ENCODE measurements at places on chromosomes 4 and X. TPM values are rescaled to one million over a fixed set of nuclear protein-coding genes. Genes with fewer than 3 reads are reported as not detected.
A peak's percentile ranks its signal among the peaks of the same experiment; 100 is the strongest.

DNA sequence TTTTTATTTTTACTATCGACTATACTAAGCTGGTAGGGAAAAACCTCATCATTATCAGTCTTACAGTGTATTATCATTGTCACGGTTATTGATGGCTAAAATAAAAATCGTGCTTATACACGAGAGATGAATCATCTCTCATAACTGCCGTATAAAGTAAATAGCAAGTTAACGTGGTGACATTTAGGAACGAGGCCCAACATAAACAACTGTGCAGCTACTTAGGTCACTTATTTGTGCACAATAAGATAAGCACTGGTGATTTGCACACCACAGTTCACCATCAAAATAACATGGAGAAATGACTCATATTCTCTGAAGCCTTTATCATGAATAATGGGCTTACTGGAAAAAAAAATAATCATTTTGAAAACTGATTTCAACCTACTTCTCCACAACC, 482.0 kb upstream of the TENM3 start:
- H3K27me3 ChIP-seq = no peaks in the 10 kb centered on the region
- no peak for DNase-seq
- no peaks in the 10 kb centered on the region for H3K36me3 ChIP-seq
- no peaks in the 10 kb centered on the region for H3K4me1 ChIP-seq
- no peak overlapping the region for H3K27ac ChIP-seq

GRCh38 chrX:63488546-63489373, 137.6 kb upstream of the SPIN4 start:
- no peaks in the 10 kb centered on the region for H3K36me3 ChIP-seq
- no peaks in the 10 kb centered on the region for H3K4me1 ChIP-seq
- H3K27me3 ChIP-seq = no peaks in the 10 kb centered on the region

GRCh38 chr4:2333356-2333841, 71.5 kb upstream of the MXD4 start:
- no peak overlapping the region for H3K27ac ChIP-seq
- no peaks in the 10 kb centered on the region for H3K36me3 ChIP-seq
- peak; percentile 12 for DNase-seq
- H3K4me1 ChIP-seq = no peaks in the 10 kb centered on the region

DNA sequence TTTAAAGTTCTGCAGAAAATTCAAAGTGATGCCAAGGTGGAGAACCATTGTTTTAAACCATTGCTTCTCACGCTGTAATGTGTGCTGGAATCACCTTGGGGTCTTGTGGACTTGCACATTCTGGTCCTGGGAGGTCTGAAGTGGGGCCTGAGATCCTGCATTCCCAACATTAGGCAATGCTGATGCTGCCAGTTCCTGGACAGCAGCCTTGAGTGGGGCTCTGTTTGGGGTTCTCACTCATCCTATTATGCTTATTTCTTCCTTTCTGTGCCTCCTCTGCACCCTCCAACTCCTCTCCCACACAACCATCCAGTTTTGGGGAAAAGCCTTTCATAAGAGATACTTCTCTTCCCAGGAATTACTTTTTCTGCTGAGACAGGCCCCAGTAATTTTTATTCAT, 44.2 kb upstream of the RASSF6 start:
- H3K27me3 ChIP-seq = no peaks in the 10 kb centered on the region
- H3K36me3 ChIP-seq = no peaks in the 10 kb centered on the region
- H3K4me1 ChIP-seq = no peaks in the 10 kb centered on the region

GRCh38 chrX:124217304-124218251, 114.9 kb upstream of the TEX13D start:
- H3K36me3 ChIP-seq = no peaks in the 10 kb centered on the region
- H3K27me3 ChIP-seq = no peaks in the 10 kb centered on the region
- no peaks in the 10 kb centered on the region for H3K4me1 ChIP-seq
- DNase-seq = no peak
- H3K4me3 ChIP-seq = no peak overlapping the region

- no peaks in the 10 kb centered on the region for H3K36me3 ChIP-seq
- H3K4me3 ChIP-seq = no peak overlapping the region
- peaks cover 13% of the 10 kb centered on the region for H3K27me3 ChIP-seq
- no peak overlapping the region for H3K27ac ChIP-seq
- DNase-seq = no peak
- no peaks in the 10 kb centered on the region for H3K4me1 ChIP-seq
Observed at GRCh38 chrX:136397001-136397400, 90.7 kb upstream of the BRS3 start.

GRCh38 chrX:72358313-72358712, 52.6 kb upstream of the CITED1 start:
- no peak overlapping the region for H3K27ac ChIP-seq
- no peak for DNase-seq
- peaks cover 57% of the 10 kb centered on the region for H3K27me3 ChIP-seq
- no peaks in the 10 kb centered on the region for H3K4me1 ChIP-seq

GRCh38 chr4:24730256-24731001, 64.9 kb upstream of the SOD3 start:
- H3K4me3 ChIP-seq = no peak overlapping the region
- H3K27ac ChIP-seq = no peak overlapping the region
- no peaks in the 10 kb centered on the region for H3K27me3 ChIP-seq
- H3K4me1 ChIP-seq = no peaks in the 10 kb centered on the region
- H3K36me3 ChIP-seq = no peaks in the 10 kb centered on the region

DNA sequence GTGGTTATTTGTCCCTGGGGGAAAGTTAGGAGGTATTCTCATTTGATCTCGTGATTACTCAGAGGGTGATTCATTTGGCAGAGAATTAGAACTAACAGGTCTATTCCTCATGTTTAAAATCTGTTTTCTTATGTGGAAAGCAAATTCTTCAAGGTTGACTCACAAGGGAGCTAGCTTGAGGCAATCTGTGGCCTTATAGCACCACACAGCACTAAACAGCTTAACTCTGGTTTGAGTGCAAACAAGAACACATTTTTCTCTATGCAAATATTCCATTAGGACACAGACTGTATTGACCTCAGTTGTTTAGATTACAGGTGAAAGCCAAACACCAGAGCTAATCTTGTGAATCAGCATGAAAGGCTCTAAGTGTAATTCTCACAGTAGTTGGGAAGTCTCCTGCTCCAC, 694.4 kb upstream of the POU3F4 start:
- no peaks in the 10 kb centered on the region for H3K36me3 ChIP-seq
- no peak overlapping the region for H3K4me3 ChIP-seq
- H3K27ac ChIP-seq = peak overlapping the region; percentile 52
- no peak for DNase-seq
- H3K4me1 ChIP-seq = no peaks in the 10 kb centered on the region
- no peaks in the 10 kb centered on the region for H3K27me3 ChIP-seq

DNA sequence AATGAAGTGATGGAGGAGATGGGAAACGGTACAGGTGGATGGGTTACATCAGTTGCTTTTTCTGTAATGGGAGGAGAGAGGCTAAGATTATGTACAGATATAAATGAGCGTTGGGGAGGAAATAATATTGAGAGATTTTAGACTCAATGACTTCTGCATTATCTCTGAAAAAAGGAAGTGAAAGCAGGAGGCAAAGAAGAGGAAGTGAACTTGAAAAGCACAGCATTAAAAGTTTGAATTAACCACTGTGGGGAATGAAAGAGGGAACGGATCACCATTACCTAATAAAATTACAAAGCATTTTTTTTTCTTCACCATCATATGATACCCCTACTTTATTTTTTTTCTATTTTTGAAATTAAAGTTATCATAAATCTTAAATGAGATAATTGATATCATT, 1025.5 kb downstream of the RPA4 start:
- no peaks in the 10 kb centered on the region for H3K4me1 ChIP-seq
- peaks cover 12% of the 10 kb centered on the region for H3K27me3 ChIP-seq
- H3K4me3 ChIP-seq = no peak overlapping the region
- H3K27ac ChIP-seq = no peak overlapping the region
- DNase-seq = no peak

GRCh38 chr4:54840430-54840829, 182.7 kb downstream of the KIT start:
- no peaks in the 10 kb centered on the region for H3K36me3 ChIP-seq
- H3K4me1 ChIP-seq = no peaks in the 10 kb centered on the region
- H3K4me3 ChIP-seq = no peak overlapping the region
- H3K27ac ChIP-seq = no peak overlapping the region
- no peaks in the 10 kb centered on the region for H3K27me3 ChIP-seq
- DNase-seq = no peak

- H3K4me1 ChIP-seq = no peaks in the 10 kb centered on the region
- H3K36me3 ChIP-seq = no peaks in the 10 kb centered on the region
- H3K4me3 ChIP-seq = no peak overlapping the region
- H3K27me3 ChIP-seq = no peaks in the 10 kb centered on the region
- peak overlapping the region; percentile 34 for H3K27ac ChIP-seq
Observed at GRCh38 chr4:185965426-185966384, 103.3 kb upstream of the TLR3 start.

- H3K27ac ChIP-seq = peak overlapping the region; percentile 100
- peaks cover 25% of the 10 kb centered on the region for H3K4me1 ChIP-seq
- H3K36me3 ChIP-seq = no peaks in the 10 kb centered on the region
Observed at GRCh38 chr4:102825261-102826091, 1.9 kb downstream of the UBE2D3 start.

DNA sequence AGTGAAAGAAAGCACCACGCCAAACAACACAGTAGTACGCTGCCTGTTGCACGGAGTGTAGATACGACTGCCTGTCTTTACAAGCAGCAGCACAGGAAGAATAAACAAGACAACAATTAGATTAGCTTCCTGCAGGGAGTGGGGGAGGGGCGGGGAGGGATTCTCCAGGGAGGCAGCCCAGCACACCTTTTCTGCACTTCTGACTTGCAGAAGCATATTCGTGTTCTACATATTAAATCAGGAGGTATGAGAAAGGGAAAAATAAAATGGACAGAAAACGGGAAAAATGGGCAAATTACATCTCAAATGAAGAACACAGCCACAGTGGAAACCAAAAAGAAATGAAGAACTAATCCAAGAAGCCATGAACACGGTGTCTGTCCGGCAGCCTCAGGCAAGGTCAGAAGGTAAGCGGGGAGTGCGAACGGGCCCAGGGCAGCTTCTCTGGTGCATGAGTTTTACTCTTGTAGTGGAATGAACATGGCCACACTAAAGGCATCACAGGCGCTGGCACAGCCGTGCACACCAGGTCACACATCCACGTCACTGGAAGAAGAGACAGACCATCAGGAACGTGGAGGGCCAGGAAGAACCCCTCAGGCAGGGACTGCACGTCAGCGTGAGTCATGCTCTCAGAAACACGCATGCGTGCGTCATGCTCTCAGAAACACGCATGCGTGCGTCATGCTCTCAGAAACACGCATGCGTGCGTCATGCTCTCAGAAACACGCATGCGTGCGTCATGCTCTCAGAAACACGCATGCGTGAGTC, 20.1 kb upstream of the ADRA2C start:
- DNase-seq = no peak
- H3K4me3 ChIP-seq = no peak overlapping the region
- H3K4me1 ChIP-seq = no peaks in the 10 kb centered on the region
- H3K36me3 ChIP-seq = no peaks in the 10 kb centered on the region

DNA sequence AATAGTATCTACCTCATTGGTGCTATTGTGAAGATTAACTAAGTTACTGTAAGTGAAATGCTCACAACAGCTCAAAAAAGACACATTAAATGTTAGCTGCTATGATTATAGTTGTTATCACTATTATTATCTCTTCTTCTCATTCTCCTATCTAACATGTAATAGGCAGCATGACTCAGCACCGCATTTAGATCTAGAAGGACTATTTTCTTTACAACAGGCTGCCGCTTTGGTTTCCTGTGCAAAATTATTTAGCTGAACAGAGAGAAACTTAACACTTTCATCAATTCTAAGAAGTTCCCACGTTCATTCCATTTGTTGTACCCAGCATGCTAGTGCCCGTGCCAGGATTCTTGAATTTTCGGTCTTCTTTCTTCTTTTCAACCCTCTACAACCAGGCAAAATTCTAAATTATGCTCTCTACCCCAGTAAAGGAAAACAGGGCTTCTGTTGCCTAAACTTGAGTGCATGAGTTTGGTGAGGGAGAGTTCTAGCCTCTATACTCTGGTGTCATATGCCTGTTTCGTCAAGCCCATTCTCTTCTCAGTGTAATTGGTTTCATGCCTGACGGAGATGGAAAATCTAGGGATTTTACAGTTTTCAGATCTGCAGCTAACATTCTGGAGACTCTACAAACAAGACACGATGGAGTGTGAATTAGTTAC, 378.9 kb downstream of the PPP1R2C start:
- H3K36me3 ChIP-seq = no peaks in the 10 kb centered on the region
- no peak overlapping the region for H3K27ac ChIP-seq
- no peaks in the 10 kb centered on the region for H3K27me3 ChIP-seq
- DNase-seq = no peak
- no peak overlapping the region for H3K4me3 ChIP-seq
- no peaks in the 10 kb centered on the region for H3K4me1 ChIP-seq

GRCh38 chr4:171849686-171850222, 36.5 kb downstream of the GALNTL6 start:
- no peak overlapping the region for H3K4me3 ChIP-seq
- no peaks in the 10 kb centered on the region for H3K4me1 ChIP-seq
- H3K27me3 ChIP-seq = no peaks in the 10 kb centered on the region
- H3K27ac ChIP-seq = no peak overlapping the region
- no peaks in the 10 kb centered on the region for H3K36me3 ChIP-seq
- DNase-seq = no peak

DNA sequence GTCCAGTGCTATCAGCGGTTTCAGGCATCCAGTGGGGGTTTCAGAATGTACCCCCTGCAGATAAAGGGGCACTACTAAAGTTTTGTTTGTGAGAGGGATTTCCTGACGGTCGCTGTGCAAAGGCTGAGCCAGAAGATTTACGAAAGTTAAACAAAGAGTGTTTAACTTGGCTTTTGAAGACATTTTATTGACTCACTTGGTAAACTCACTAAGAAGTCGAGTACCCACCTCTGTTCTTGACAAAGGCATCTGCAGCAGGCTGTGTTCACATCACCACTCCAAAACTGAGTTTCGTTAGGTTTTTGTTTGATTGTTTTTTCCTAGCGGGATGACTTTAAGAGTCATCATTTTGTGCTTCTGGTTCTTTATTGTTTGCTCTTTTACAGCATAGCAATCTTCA, 143.9 kb upstream of the TBL1X start:
- no peaks in the 10 kb centered on the region for H3K4me1 ChIP-seq
- no peaks in the 10 kb centered on the region for H3K36me3 ChIP-seq
- DNase-seq = no peak
- no peaks in the 10 kb centered on the region for H3K27me3 ChIP-seq
- H3K4me3 ChIP-seq = no peak overlapping the region

- H3K36me3 ChIP-seq = no peaks in the 10 kb centered on the region
- H3K27me3 ChIP-seq = no peaks in the 10 kb centered on the region
- H3K27ac ChIP-seq = no peak overlapping the region
- H3K4me1 ChIP-seq = no peaks in the 10 kb centered on the region
- H3K4me3 ChIP-seq = no peak overlapping the region
- DNase-seq = no peak
Observed at GRCh38 chr4:40066651-40067050, 10.0 kb downstream of the N4BP2 start.

- no peaks in the 10 kb centered on the region for H3K4me1 ChIP-seq
- DNase-seq = no peak
- no peak overlapping the region for H3K4me3 ChIP-seq
- H3K36me3 ChIP-seq = peaks cover 4% of the 10 kb centered on the region
- H3K27me3 ChIP-seq = no peaks in the 10 kb centered on the region
Observed at GRCh38 chr4:46081674-46082073, 42.2 kb downstream of the GABRG1 start.

- H3K27ac ChIP-seq = no peak overlapping the region
- no peaks in the 10 kb centered on the region for H3K27me3 ChIP-seq
- H3K4me3 ChIP-seq = no peak overlapping the region
- DNase-seq = no peak
- H3K4me1 ChIP-seq = no peaks in the 10 kb centered on the region
Observed at GRCh38 chr4:80005863-80006262, 67.2 kb downstream of the ANTXR2 start.

The F8 gene
- total RNA-seq = 16.1 TPM

The BEX1 gene
- total RNA-seq = 2.0 TPM

The HSFX4 gene
- not detected for total RNA-seq

The EXOC1 gene
- total RNA-seq = 54.4 TPM

The RPL36A gene
- 503 TPM for total RNA-seq

The ITIH6 gene
- 2.3 TPM for total RNA-seq

The S100P gene
- not detected for total RNA-seq

The NPY2R gene
- total RNA-seq = 1.6 TPM

The TREX2 gene
- total RNA-seq = 1.9 TPM

The CCKAR gene
- not detected for total RNA-seq
